Stimulated activated CD4-positive, alpha-beta T cell treated with anti-CD3 and anti-CD28 coated beads, TNF-alpha, amount 100 ng/mL, for 4 hours (primary cell): ENCODE measurements at places on chromosomes 1 and 21.

- no peak for DNase-seq
Measured at GRCh38 chr1:163308811-163309210, 12.9 kb upstream of the NUF2 start.

- no peak for DNase-seq
Measured at GRCh38 chr1:229411434-229412055, 22.3 kb downstream of the ACTA1 start.

GRCh38 chr1:74512170-74512915 is at the start of gene LRRC53:
Gene LRRC53 (minus strand): TSS chr1:74512611. CDS start chr1:74483349, 29,262 bp downstream.
- DNase-seq: no peak

GRCh38 chr21:31576428-31576827 is 83.1 kb upstream of the SOD1 start:
- no peak for DNase-seq

- no peak for DNase-seq
Measured at GRCh38 chr1:54874079-54874830, 12.7 kb downstream of the DHCR24 start.
